ENCODE measurements at places on chromosomes 7 and 10. TPM values are rescaled to one million over a fixed set of nuclear protein-coding genes. Genes with fewer than 3 reads are reported as not detected.

TRPV5 gene
- 0.10 TPM for total RNA-seq

BEND7 gene
- total RNA-seq = not detected

IGF2BP3 gene
- total RNA-seq = 2.2 TPM

CYP3A5 gene
- not detected for total RNA-seq

RSPH10B gene
- 0.44 TPM for total RNA-seq

ZP3 gene
- total RNA-seq = 6.6 TPM

ZNF467 gene
- total RNA-seq = not detected

UBE2H gene
- 35.8 TPM for total RNA-seq

HSPA12A gene
- total RNA-seq = 0.05 TPM

AASS gene
- total RNA-seq = 1.2 TPM

TMUB1 gene
- total RNA-seq = 65.4 TPM

H2BK1 gene
- total RNA-seq = 0.66 TPM

PLEKHS1 gene
- total RNA-seq = 0.22 TPM

CALML5 gene
- total RNA-seq = not detected

CCDC146 gene
- 11.6 TPM for total RNA-seq

PLXNA4 gene
- 5.9 TPM for total RNA-seq

MGAM2 gene
- total RNA-seq = not detected

EN2 gene
- total RNA-seq = not detected

ANXA8 gene
- 0.32 TPM for total RNA-seq

MMP21 gene
- 0.24 TPM for total RNA-seq

ZNF736 gene
- 23.2 TPM for total RNA-seq

GLCCI1 gene
- total RNA-seq = 28.8 TPM

SH2D4B gene
- total RNA-seq = 0.17 TPM

NSUN6 gene
- total RNA-seq = 15.2 TPM

SLC26A5 gene
- not detected for total RNA-seq

SPAM1 gene
- total RNA-seq = not detected

NCF1 gene
- total RNA-seq = 0.96 TPM

GAD2 gene
- not detected for total RNA-seq

SDK1 gene
- total RNA-seq = 0.20 TPM

LIPK gene
- total RNA-seq = not detected

SLC16A9 gene
- total RNA-seq = 2.9 TPM

KCNMA1 gene
- 0.17 TPM for total RNA-seq

PDK4 gene
- total RNA-seq = not detected
